ENCODE measurements at places on chromosomes 16 and 17. TPM values are rescaled to one million over a fixed set of nuclear protein-coding genes. Genes with fewer than 3 reads are reported as not detected.

The KIF18B gene
- total RNA-seq = 0.30 TPM

The MGAT5B gene
- total RNA-seq = not detected

The CCL17 gene
- total RNA-seq = not detected

The HYDIN gene
- 2.8 TPM for total RNA-seq

The CYGB gene
- 14.5 TPM for total RNA-seq

The PRAC1 gene
- not detected for total RNA-seq

The TSPAN10 gene
- total RNA-seq = 0.15 TPM

The NKIRAS2 gene
- total RNA-seq = 62.8 TPM

The CTF1 gene
- 20.0 TPM for total RNA-seq

The TMEM238L gene
- not detected for total RNA-seq

The CALCOCO2 gene
- 231 TPM for total RNA-seq

The EVI2B gene
- 1.2 TPM for total RNA-seq

The CCNF gene
- total RNA-seq = 0.93 TPM

The TSR1 gene
- 17.9 TPM for total RNA-seq

The SLC4A1 gene
- 0.66 TPM for total RNA-seq

The CA7 gene
- not detected for total RNA-seq

The TMEM235 gene
- total RNA-seq = not detected

The C17orf50 gene
- total RNA-seq = not detected

The CDR2L gene
- 17.1 TPM for total RNA-seq

The SSTR5 gene
- 2.1 TPM for total RNA-seq

The PRPSAP2 gene
- 23.2 TPM for total RNA-seq

The CHST5 gene
- 0.10 TPM for total RNA-seq

The ZNF48 gene
- 3.2 TPM for total RNA-seq

The USH1G gene
- not detected for total RNA-seq

The TNFRSF13B gene
- not detected for total RNA-seq

The MFSD6L gene
- total RNA-seq = 0.14 TPM

The G6PC1 gene
- total RNA-seq = not detected

The TMC7 gene
- 1.2 TPM for total RNA-seq

The XYLT1 gene
- total RNA-seq = 0.72 TPM

The ASGR1 gene
- 0.57 TPM for total RNA-seq

The TBX6 gene
- total RNA-seq = 0.54 TPM

The KRT28 gene
- total RNA-seq = not detected

The SLC25A19 gene
- total RNA-seq = 8.5 TPM

The PRSS8 gene
- total RNA-seq = not detected

The RGS11 gene
- 17.9 TPM for total RNA-seq

The AATK gene
- 7.9 TPM for total RNA-seq

The ODAD4 gene
- total RNA-seq = 0.23 TPM

The TMEM88 gene
- total RNA-seq = 14.2 TPM

The RAMP2 gene
- 54.8 TPM for total RNA-seq

The SEPTIN12 gene
- total RNA-seq = not detected

The CCL14 gene
- 10.5 TPM for total RNA-seq

The NOG gene
- 0.13 TPM for total RNA-seq

Data from heart right ventricle (tissue), 16 donors.